RKO (cell line): ENCODE measurements at places on chromosomes 12 and 14.

- no peak for DNase-seq
These were observed 41.6 kb downstream of the USP15 start for GRCh38 chr12:62301799-62302133.

- DNase-seq, result no peak
These were observed 232.6 kb downstream of the FLRT2 start for GRCh38 chr14:85762526-85762925.

- no peak for DNase-seq
These were observed 32.4 kb upstream of the SLC17A8 start for GRCh38 chr12:100324498-100324897.

- no peak for DNase-seq
These were observed 12.6 kb downstream of the ACTR6 start for GRCh38 chr12:100213016-100213891.

DNA sequence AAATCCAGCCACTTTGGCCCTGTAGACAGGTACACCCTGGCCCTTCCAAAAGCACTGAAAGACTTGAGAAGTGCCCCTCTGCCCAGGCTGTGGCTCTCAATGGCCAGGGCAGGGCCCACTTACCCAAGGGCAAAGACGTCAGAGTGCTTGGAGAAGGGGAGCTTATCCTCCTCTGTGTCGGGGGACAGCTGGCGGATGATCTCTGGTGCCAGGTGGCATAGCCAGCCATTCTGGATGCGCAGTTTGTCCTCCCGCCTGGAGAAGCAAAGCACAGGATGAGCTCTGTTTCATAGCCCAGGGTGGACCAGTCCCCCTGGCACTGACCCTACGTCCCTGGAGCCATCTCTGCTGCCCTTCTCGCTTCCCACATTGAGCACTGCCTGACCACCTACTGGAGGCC lies 114.9 kb upstream of the NOS1 start:
- no peak for DNase-seq

DNA sequence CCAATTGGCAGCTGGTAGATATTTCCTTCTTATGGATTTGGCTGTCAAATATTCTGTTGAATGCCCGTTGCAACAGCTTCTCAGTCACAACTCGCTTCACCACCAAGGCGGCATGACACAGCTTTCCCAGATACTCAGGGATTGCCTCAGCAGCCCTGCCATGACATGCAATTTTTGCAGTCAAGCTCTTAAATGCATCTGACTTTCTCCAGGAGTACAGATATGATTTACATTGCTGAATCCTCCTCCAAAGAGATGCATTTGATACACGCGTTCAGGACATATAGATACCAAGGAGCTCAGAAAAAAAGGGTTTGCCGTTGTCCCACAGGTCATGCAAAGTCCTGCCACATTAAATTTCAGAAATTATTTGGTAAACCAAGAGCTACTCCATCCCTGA lies 6.5 kb downstream of the KRT5 start:
- DNase-seq, result no peak

DNA sequence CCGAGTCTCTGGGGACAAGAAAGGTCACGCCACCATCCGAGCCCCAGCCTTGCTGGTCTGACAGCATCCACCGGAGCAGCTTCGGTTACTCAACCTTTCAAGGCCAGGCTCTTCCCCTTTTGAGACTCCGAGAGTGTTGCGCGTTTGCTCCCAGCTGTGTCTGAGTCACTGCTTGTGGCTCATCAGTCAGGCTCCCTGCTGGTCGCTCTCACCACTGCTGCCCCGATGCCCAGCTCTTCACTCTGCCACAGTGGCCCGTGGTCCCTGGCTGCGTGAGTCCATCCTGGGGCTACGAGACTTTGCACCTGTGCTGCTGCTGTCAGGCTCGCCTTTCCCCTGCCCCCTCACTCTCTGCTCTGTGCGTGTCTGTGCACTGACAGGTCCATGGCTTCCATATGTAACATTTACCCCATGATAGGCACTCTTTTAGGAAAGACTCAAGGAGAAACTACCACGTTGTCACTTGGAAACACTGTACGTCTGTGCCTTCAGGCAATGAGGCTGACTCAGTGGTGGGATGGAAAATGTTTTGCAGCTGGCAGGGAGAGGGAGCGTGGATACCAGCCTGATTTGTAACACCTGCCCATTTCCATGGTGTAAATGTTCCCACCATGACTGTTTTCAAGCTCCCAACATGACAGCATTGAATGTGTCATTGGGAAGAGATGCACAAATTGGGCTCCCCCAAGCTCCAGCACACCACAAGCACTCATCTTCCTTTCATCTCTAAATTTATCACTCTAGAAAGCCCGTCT lies 350.7 kb downstream of the TMEM132D start:
- peak; percentile 28 for DNase-seq

DNA sequence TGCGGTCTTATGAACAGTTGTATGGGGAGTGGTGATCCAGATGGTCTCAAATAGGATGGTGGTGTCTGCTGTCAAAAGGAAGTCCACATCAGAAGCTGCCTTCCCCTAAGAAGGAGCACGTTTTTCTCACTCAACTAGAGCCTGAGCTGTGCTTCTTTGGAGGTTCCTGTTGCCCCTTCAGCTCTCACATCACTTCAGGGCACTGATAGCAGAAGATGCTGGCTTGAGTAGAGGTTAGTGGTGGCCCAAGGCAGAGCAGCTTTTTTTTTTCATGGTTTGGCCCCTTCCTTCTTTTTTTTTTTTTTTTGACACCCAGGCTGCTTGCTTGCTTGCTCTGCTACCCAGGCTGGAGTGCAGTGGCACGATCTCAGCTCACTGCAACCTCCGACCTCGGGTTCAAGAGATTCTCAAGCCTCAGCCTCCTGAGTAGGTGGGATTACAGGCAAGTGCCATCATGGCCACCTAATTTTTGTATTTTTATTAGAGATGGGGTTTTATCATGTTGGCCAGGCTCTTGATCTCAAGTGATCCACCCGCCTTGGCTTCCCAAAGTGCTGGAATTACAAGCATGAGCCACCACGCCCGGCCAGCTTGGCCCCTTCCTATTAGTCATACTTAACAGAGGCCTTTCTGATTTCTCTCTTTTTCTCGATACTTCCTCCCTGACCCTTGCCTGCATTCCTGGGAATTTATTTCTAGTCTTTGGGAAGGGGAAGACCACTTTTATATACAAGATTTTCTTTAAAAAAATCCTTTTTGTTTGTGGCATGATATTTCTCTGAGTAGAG lies 31.6 kb downstream of the KLRD1 start:
- DNase-seq, result no peak

DNA sequence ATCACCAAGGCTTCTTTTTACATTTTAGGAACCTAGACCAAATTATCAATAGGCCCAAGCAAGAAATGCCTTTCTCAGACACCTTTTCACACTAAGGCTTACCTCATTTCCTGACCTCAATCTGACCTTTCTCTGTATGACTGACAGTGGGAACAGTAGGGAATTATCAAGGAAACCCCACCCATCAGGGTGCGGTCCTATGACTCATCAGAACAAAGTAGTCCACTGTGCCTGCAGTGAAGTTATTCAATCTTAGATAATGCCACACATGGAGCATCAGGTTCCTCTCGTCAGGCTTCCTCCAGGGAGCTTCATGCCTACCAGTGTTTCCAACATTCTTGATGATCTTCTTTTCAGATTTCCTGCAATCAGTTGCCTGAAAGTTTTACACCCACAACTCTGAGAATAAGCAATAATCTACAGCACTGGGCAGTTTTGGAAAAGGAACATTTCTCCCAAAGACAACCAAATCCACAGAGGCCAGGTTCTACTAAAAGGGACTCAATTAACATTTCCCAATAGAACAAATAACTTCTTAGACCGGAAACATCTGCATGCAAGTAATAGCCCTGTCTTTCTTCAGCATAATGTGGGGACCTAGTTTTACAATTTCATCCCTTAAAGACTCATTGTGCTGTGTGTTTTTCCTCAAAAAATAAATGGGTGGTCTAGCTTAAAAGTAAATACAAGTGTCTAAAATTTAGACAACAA lies 35.9 kb upstream of the TMTC2 start:
- peak; percentile 63 for DNase-seq

GRCh38 chr12:84069198-84069597 lies 843.4 kb downstream of the SLC6A15 start:
- DNase-seq, result no peak

- DNase-seq, result no peak
These were observed 50.7 kb downstream of the SENP1 start for GRCh38 chr12:48054955-48055821.

- DNase-seq, result no peak
These were observed 399.2 kb downstream of the LRIG3 start for GRCh38 chr12:58521152-58521551.

DNA sequence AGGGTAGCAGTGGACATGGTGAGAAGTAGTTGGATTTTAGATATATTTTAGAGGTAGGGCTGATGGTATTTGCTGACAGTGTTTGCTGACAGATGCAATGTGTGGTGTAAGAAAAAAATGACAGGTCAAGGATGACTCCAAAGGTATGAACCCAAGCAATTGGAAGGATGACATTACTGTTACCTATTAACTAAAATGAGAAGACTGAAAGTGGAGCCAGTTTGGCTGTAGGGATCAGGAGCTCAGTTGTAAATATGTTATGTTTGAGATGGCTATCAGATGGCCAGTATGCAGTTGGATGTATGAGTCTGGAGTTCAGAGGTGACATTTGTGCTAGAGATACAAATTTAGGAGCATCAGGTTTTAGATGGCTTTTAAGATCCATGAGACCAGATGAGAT lies 17.4 kb upstream of the SERPINA6 start:
- no peak for DNase-seq

DNA sequence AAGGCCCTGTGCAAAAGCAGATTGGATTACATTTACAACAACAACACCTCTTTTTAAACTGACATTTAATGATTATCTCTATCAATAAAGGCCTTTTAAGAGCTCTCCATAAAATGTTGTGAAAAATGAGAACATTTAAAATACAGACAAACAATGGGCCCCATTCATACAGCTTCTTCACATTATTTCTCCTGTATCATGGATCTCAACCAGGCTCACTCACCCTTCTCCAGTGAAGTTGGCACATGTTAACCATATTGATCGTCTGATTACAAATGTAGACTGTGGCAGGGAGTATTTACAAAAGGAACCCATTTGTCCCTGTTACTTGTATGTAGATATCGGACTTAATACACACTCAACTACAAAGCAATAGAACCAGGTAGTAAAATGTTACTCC lies 220.2 kb upstream of the BTG1 start:
- no peak for DNase-seq

GRCh38 chr14:20328705-20329104 lies 4.4 kb downstream of the CCNB1IP1 start:
- DNase-seq, result no peak

DNA sequence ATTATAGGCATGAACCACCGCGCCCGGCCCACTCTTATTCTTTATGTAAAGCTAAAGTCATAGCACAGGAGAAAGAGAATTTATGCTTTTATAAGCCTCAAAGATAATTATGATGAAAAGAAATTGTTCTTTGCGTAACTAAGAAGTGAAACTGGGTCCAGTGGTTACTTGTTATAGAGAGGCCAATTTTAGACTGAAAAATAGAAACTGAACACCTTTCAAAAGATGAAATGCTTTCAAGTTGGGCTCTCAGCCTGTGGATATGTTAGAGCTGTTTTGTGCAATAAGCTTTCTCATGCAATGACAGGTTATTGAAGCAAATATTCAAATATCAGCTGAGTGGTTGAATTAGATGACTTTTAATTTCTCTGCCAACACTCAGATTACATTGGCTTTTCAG lies 7.9 kb downstream of the TMEM253 start:
- no peak for DNase-seq

- no peak for DNase-seq
These were observed 85.1 kb downstream of the KDM2B start for GRCh38 chr12:121495746-121496145.

GRCh38 chr12:27571463-27571862 lies 47.5 kb downstream of the PPFIBP1 start:
- DNase-seq, result no peak

- no peak for DNase-seq
These were observed 42.5 kb upstream of the HSP90B1 start for GRCh38 chr12:103887738-103888137.

- DNase-seq, result no peak
These were observed 21.9 kb upstream of the EID3 start for GRCh38 chr12:104281636-104282035.

DNA sequence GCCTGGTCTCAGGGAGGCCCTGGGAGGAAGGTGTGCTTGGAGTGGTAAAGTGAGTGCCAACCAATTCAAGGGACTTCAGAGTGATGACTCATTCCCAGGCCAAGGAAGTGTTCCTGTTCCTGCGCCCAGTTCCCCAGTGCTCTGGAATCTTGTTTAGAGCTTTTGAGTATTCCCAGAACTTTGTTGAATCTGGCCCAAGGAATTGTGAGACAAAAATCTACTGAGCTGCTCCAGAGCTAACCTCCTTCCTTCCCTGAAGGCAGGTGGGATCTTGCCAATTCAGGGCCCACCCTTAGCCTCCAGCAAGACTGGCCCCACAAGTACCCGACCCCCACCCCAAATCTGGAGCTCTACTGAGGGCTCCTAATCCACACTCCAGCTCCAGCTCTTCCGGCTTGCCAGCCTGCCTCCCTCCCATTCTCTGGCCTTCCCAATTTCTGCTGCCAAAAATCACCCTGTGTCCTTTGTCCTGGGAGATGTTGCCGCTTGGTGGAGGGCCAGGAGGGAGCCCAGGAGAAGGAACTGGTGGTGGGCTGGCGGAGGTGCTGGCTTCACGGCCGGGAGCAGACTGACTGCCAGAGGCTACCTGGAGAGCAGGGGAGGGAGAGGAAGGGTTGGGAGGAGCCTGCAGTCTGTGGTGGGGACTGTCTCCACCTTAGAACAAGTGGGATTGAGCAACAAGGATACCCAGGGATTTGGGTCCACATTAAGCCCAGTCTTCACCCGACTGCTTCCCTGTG lies 2.0 kb upstream of the ATN1 start:
- DNase-seq, result peak; percentile 90

GRCh38 chr14:34680806-34681479 lies 33.5 kb downstream of the CFL2 start:
- DNase-seq, result no peak

GRCh38 chr12:70321191-70321590 lies 44.9 kb upstream of the KCNMB4 start:
- DNase-seq, result no peak

GRCh38 chr12:52398176-52398575 lies 8.0 kb downstream of the KRT82 start:
- peak; percentile 14 for DNase-seq

DNA sequence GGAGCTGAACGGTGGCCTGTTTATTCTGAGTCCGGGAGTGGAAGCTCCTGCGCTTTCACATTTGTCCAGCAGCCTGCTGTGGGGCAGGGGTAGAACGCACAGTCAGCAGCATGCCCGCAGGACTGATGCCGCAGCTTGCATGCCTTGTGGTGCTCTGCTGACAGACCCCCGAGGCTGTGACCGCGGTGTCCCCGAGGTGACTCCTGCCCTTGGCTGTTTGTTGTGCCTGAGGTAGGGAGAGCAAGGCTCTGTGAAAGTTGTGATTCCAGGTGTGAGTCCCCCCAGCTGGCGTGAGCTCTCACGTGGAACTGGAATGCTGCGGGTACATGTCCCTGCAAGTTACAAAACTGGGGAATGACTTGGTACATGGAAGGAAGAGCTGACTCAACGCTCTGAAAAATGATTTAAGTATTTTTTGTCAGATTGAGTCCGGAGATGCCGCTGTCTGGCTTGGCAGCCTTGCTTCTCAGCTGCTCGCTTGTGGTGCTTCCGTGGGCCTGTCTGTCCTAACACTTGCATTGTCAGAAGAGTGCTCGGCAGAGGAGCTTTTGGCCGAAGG lies 18.1 kb downstream of the MLXIP start:
- DNase-seq, result no peak
